ENCODE measurements at places on chromosomes 11 and 22. TPM values are rescaled to one million over a fixed set of nuclear protein-coding genes. Genes with fewer than 3 reads are reported as not detected.

LRRC75B gene
- total RNA-seq = 6.0 TPM

MED17 gene
- total RNA-seq = 23.4 TPM

OR4A16 gene
- total RNA-seq = not detected

KCNJ1 gene
- total RNA-seq = 0.25 TPM

IGF2 gene
- 3.3 TPM for total RNA-seq

RFPL1 gene
- total RNA-seq = not detected

PLEKHB1 gene
- total RNA-seq = 1.1 TPM

OR51S1 gene
- total RNA-seq = not detected

MRGPRX4 gene
- total RNA-seq = not detected

NCF4 gene
- total RNA-seq = not detected

IGLL5 gene
- not detected for total RNA-seq

ZNHIT2 gene
- 9.9 TPM for total RNA-seq

BRMS1 gene
- total RNA-seq = 38.5 TPM

PHF21B gene
- total RNA-seq = not detected

GNAZ gene
- total RNA-seq = 1.3 TPM

MFRP gene
- total RNA-seq = 0.08 TPM

HEPN1 gene
- not detected for total RNA-seq

CYP2R1 gene
- total RNA-seq = 14.3 TPM

TSPAN18 gene
- total RNA-seq = 0.49 TPM

EXPH5 gene
- 1.1 TPM for total RNA-seq

CNTF gene
- 0.82 TPM for total RNA-seq

SVIP gene
- total RNA-seq = 4.1 TPM

KDM4E gene
- not detected for total RNA-seq

RBFOX2 gene
- total RNA-seq = 85.8 TPM

FERMT3 gene
- 7.2 TPM for total RNA-seq

ELP4 gene
- total RNA-seq = 4.3 TPM

GLYAT gene
- total RNA-seq = not detected

EFEMP2 gene
- total RNA-seq = 57.3 TPM

TPH1 gene
- 1.2 TPM for total RNA-seq

ANAPC15 gene
- total RNA-seq = 49.5 TPM

HTR3A gene
- not detected for total RNA-seq

LMO2 gene
- total RNA-seq = 21.8 TPM

MMP20 gene
- not detected for total RNA-seq

LARGE2 gene
- total RNA-seq = not detected

VSTM5 gene
- 0.25 TPM for total RNA-seq

EIF3F gene
- 196 TPM for total RNA-seq

NLRP10 gene
- total RNA-seq = 1.7 TPM

PIK3IP1 gene
- total RNA-seq = 191 TPM

UBQLNL gene
- total RNA-seq = 0.36 TPM

All from fibroblast of the aortic adventitia (primary cell).